ENCODE measurements at places on chromosomes 7 and 10. TPM values are rescaled to one million over a fixed set of nuclear protein-coding genes. Genes with fewer than 3 reads are reported as not detected.

AKR1C1 gene
- total RNA-seq: 1.4 TPM

- H3K4me3 ChIP-seq: no peak overlapping the region
- no peaks in the 10 kb centered on the region for H3K36me3 ChIP-seq
- H3K27ac ChIP-seq: no peak overlapping the region
- no peaks in the 10 kb centered on the region for H3K4me1 ChIP-seq
- no peaks in the 10 kb centered on the region for H3K27me3 ChIP-seq
Measured at GRCh38 chr10:98115031-98115787, 19.2 kb upstream of the R3HCC1L start.

- H3K4me3 ChIP-seq: no peak overlapping the region
- H3K4me1 ChIP-seq: no peaks in the 10 kb centered on the region
- no peak for DNase-seq
- no peaks in the 10 kb centered on the region for H3K36me3 ChIP-seq
- H3K27ac ChIP-seq: no peak overlapping the region
Measured at GRCh38 chr10:98408799-98409198, 6.2 kb downstream of the PYROXD2 start.

- H3K27me3 ChIP-seq: no peaks in the 10 kb centered on the region
- no peaks in the 10 kb centered on the region for H3K36me3 ChIP-seq
- no peaks in the 10 kb centered on the region for H3K4me1 ChIP-seq
- DNase-seq: no peak
- H3K27ac ChIP-seq: no peak overlapping the region
- H3K4me3 ChIP-seq: no peak overlapping the region
Measured at GRCh38 chr7:30917216-30917893, 5.7 kb downstream of the AQP1 start.

DNA sequence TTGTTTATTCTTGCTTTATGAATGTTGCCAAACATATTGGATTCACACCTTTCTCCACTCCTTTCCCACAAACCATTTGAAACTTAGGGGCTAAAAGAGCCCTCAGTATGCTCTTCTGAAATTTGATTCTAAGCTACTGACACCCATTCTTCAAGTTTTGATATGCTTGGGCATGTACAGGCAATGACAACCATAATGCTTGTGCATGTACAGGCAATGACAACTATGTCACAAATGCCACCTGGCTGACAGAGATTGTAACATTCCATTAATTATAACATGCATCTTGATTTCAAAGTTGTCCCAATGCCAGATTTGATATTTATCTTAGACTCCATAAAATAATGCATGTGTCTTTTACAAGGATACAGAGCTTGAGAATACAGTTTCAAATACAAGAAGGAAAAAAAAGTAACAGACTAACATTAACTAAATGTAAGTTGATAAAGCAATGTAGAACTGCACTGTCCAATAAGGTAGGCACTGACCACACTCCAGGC lies 17.5 kb upstream of the CDK1 start:
- no peak overlapping the region for H3K4me3 ChIP-seq
- no peak for DNase-seq
- no peaks in the 10 kb centered on the region for H3K36me3 ChIP-seq

DNA sequence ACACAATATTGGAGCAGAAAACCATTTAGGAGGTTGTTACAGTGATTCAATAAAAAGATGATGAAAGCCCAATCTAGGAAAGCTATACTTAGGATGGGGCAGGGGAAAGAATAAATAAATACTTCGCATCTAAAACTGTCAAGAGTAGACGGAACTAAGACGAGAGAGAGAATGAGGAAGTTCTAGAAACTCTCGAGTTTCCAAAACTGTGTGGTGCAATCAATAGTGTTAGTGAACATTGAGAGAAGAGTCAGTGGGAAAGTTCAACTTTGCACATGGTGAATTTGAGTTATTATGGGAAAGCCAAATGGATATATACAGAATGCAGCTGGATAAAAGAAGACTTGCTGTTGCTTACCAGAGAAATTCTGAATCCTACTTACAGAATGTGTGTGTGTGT lies 133.8 kb upstream of the MEOX2 start:
- H3K27ac ChIP-seq: no peak overlapping the region
- no peak overlapping the region for H3K4me3 ChIP-seq
- no peaks in the 10 kb centered on the region for H3K27me3 ChIP-seq
- DNase-seq: no peak

NXPH1 gene
- 0.05 TPM for total RNA-seq

DNA sequence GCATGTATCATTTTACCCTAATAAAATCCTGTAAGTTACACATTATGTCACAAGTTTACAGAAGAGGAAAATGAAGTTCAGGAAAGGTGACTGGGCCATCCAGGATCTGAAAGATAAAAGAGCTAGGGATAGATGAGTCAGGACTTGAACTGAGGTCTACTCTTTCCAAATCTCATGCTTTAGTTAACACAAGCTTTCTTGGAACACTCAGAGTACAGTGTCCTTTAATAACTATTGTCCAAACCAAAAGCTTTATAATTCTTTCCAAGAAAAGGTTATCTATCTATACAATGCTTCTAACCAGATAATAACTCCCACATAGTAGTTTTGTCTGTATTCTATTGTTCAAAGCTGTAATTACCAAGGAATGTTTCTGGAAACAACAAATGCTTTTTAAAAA lies 164.6 kb downstream of the LRRN3 start:
- H3K27me3 ChIP-seq: no peaks in the 10 kb centered on the region
- DNase-seq: no peak
- H3K36me3 ChIP-seq: no peaks in the 10 kb centered on the region
- H3K27ac ChIP-seq: no peak overlapping the region
- no peak overlapping the region for H3K4me3 ChIP-seq
- no peaks in the 10 kb centered on the region for H3K4me1 ChIP-seq

DNA sequence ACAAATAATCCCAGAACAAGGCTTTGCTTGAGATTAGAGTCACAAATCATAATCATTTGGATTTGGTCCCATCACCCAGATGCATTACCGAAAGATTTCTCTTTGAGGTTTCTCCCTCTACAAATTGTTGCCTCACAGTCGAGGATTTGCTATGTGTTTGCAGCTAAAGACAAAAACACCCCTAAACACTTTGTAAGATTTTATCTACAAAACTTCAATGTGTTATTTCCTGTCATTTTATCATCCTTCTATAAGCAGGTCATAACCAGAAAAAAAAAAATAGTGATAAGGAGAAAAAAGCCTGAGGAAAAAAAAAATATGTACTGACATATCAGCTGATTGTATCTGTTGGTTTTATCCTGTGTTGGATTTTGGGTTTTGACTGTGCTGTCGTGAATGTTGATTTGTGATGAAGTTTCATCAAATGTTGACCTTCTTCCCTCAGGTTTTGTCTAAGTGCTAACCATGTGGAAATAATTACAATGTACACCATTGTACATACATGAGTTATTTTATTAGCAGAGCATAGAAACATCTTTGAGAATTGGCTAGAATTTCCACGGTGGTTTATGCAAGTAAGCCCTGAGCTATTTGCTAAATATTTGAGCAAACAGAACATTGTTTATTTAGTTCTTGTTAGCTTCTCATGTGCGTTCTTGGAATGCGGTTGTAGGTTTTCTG lies 274.4 kb downstream of the NEBL start:
- no peak overlapping the region for H3K4me3 ChIP-seq
- no peak overlapping the region for H3K27ac ChIP-seq
- no peaks in the 10 kb centered on the region for H3K4me1 ChIP-seq
- H3K36me3 ChIP-seq: no peaks in the 10 kb centered on the region
- H3K27me3 ChIP-seq: no peaks in the 10 kb centered on the region
- no peak for DNase-seq

- H3K27me3 ChIP-seq: no peaks in the 10 kb centered on the region
- DNase-seq: peak; percentile 9
- H3K27ac ChIP-seq: no peak overlapping the region
- H3K36me3 ChIP-seq: no peaks in the 10 kb centered on the region
- H3K4me3 ChIP-seq: no peak overlapping the region
Measured at GRCh38 chr10:26997610-26998009, 102.7 kb downstream of the ANKRD26 start.

GRCh38 chr10:130040351-130040750 lies 70.3 kb downstream of the C10orf143 start:
- H3K27ac ChIP-seq: no peak overlapping the region
- H3K27me3 ChIP-seq: peaks cover 10% of the 10 kb centered on the region
- DNase-seq: no peak
- no peak overlapping the region for H3K4me3 ChIP-seq

DNA sequence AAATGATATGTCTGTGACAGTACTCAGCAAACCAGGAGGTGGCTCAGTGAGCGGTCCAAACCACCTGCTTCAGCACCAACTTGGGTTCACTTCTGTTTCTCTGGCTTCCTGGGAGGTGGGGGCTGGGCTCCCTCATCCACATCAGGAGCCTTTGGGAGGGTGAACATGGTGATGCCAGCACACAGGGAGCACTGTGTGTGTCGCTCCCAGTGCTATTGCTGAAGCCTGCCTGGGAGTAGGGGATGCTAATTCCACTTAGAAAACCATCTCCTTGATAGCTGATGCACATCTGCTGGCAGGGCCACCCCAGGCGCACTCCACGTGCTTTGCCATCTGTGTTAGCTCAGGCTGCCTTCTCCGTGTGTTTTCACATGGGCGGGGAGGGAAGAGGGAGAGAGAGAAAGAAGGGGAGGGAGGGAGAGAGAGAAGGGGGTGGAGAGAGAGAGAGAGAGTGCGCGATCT lies 58.0 kb downstream of the RAMP3 start:
- H3K27me3 ChIP-seq: peaks cover 6% of the 10 kb centered on the region
- no peak for DNase-seq
- H3K36me3 ChIP-seq: no peaks in the 10 kb centered on the region
- H3K27ac ChIP-seq: no peak overlapping the region

OR2A12 gene
- total RNA-seq: not detected

DNA sequence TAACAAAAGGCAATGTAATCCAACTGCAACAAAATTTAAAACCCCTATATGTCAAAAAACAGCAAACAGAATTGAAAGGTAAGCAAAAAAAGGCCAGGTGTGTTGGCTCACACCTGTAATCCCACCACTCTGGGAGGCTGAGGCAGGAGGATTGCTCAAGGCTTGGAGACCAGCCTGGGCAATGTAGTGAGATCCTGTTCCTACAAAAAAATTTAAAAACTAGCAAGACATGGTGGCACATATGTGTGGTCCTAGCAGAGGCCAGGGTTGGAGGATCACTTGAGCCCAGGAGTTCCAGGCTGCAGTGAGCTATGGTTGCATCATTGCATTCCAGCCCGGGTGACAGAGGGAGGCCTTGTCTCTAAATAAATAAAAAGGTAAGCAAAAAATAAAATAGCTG lies 212.1 kb upstream of the KLF14 start:
- DNase-seq: no peak
- H3K4me3 ChIP-seq: no peak overlapping the region
- no peaks in the 10 kb centered on the region for H3K27me3 ChIP-seq
- peaks cover 4% of the 10 kb centered on the region for H3K4me1 ChIP-seq

LIPN gene
- 0.09 TPM for total RNA-seq

GRCh38 chr10:47301833-47302232 lies 1.8 kb downstream of the GDF10 start:
- peaks cover 8% of the 10 kb centered on the region for H3K4me1 ChIP-seq
- DNase-seq: no peak
- H3K27ac ChIP-seq: no peak overlapping the region
- H3K27me3 ChIP-seq: peaks cover 11% of the 10 kb centered on the region

DNA sequence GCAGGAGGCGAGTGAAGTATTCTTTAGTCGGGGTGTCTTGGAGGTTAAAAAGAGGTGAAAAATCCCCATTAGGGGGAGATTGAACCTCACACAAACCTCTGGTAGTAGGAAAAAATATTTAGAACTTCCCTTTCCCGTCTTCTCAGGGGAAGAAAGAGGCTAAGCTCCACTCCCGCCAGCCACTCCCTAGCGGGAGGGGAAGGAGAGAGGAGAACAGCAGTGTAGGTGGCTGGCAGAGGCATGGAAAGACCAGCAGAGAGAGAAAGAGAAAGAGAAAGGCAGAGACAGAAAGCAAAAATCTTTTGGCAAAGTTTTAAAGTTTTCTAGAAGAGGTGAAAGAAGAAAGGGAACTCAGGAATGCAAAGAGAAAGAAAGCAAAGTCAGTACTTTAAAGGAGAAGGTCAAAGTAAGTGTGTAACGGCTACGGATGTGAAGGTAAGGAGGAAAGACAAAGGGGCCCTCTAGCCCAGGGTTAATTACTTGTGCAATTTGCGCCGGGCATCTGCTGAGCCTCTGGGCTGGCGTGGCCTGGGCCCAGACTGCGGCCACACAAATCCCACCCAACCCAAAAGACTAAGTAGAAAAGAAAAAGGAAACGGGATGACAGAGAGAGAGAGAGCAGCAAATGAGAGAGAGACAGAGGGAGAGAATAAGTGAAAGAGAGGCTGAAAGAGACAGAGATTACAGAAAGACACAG lies 72.3 kb upstream of the ZNF746 start:
- H3K36me3 ChIP-seq: peaks cover 19% of the 10 kb centered on the region
- no peak for DNase-seq
- H3K4me1 ChIP-seq: no peaks in the 10 kb centered on the region
- no peak overlapping the region for H3K4me3 ChIP-seq

SMKR1 gene
- 0.52 TPM for total RNA-seq

PAX4 gene
- total RNA-seq: not detected

DNA sequence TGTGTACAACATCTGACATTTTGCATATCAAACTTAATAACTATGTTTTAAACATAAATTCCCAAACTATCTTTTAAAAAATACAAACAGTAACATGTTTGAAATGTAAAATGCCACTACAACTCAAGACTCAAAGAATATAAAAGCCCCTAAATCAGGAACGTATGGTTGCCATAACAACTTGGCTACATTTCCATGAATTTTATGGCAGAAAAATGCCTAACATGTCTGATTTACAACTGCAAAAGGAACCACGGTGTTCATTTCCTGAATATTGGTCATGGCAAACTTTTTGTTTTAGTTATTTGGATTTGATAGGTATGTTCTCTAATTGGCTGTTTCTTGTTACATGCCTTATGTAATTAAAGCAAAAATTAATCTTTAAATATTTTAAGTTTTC lies 2.0 kb downstream of the SOSTDC1 start:
- no peaks in the 10 kb centered on the region for H3K27me3 ChIP-seq
- no peaks in the 10 kb centered on the region for H3K4me1 ChIP-seq
- H3K4me3 ChIP-seq: no peak overlapping the region
- H3K27ac ChIP-seq: no peak overlapping the region

GRCh38 chr7:86929293-86930109 lies 130.0 kb downstream of the ELAPOR2 start:
- H3K36me3 ChIP-seq: no peaks in the 10 kb centered on the region
- no peak for DNase-seq
- no peaks in the 10 kb centered on the region for H3K4me1 ChIP-seq
- no peaks in the 10 kb centered on the region for H3K27me3 ChIP-seq

- H3K4me3 ChIP-seq: no peak overlapping the region
- H3K27me3 ChIP-seq: no peaks in the 10 kb centered on the region
- no peak overlapping the region for H3K27ac ChIP-seq
- no peak for DNase-seq
- H3K36me3 ChIP-seq: no peaks in the 10 kb centered on the region
Measured at GRCh38 chr7:148204639-148205304, 385.8 kb upstream of the C7orf33 start.

GRCh38 chr7:39248692-39249090 lies 271.0 kb downstream of the POU6F2 start:
- no peak overlapping the region for H3K4me3 ChIP-seq
- H3K27ac ChIP-seq: no peak overlapping the region
- H3K36me3 ChIP-seq: no peaks in the 10 kb centered on the region
- DNase-seq: no peak

- peaks cover 5% of the 10 kb centered on the region for H3K27me3 ChIP-seq
- H3K4me1 ChIP-seq: peaks cover 89% of the 10 kb centered on the region
- no peaks in the 10 kb centered on the region for H3K36me3 ChIP-seq
- no peak overlapping the region for H3K4me3 ChIP-seq
- H3K27ac ChIP-seq: peak overlapping the region; percentile 81
Measured at GRCh38 chr7:149870274-149870673, 3.5 kb upstream of the ATP6V0E2 start.

- H3K4me1 ChIP-seq: no peaks in the 10 kb centered on the region
- no peak for DNase-seq
- H3K36me3 ChIP-seq: no peaks in the 10 kb centered on the region
- H3K27ac ChIP-seq: no peak overlapping the region
Measured at GRCh38 chr7:71739520-71740173, 607.7 kb downstream of the GALNT17 start.

PALS2 gene
- total RNA-seq: 23.6 TPM

All from thymus (tissue), 14 donors.